Chondrocyte (in vitro differentiated cells): ENCODE measurements at places on chromosomes 11 and 22. TPM values are rescaled to one million over a fixed set of nuclear protein-coding genes. Genes with fewer than 3 reads are reported as not detected.

GLYAT gene
- not detected in 3 replicates for total RNA-seq

FADD gene
- total RNA-seq = 23.2 to 26.8 TPM (median 26.2 TPM) in 3 replicates

HOATZ gene
- not detected in 3 replicates for total RNA-seq

SAA2 gene
- total RNA-seq = not detected in 3 replicates

HMOX1 gene
- 1.9 to 9.4 TPM (median 8.8 TPM) in 3 replicates for total RNA-seq

NAALAD2 gene
- 0.23 to 1.7 TPM (median 1.1 TPM) in 3 replicates for total RNA-seq

DAGLA gene
- 2.8 to 5.5 TPM (median 4.8 TPM) in 3 replicates for total RNA-seq

FOLH1 gene
- not detected in 3 replicates for total RNA-seq

YPEL1 gene
- total RNA-seq = 2.6 to 6.0 TPM (median 5.4 TPM) in 3 replicates

NCF4 gene
- not detected in 3 replicates for total RNA-seq

AIFM3 gene
- 0.47 TPM in 1 of 3 replicates, not detected in the others for total RNA-seq

SAA4 gene
- total RNA-seq = not detected in 3 replicates

OR8D4 gene
- not detected in 3 replicates for total RNA-seq

DNA sequence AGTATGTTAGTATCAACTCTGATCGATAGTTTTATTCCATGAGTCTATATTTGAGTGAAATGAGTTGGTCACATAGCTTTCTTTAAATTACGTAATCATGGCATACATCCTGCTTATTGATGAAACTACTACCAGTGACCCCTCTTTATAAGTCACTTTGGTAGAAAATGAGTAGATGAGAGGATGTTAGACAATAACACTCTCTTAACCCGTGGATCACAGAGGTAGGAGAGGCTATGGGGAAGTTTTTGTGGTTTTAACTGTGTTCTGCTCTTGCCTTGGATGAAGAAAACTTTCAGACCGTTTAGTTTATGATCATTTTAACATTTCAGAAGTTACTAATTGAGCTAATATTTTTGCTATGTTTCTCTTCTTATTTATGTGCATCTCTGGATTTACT, 34.0 kb downstream of the TBCEL start:
- H3K27me3 ChIP-seq = no peaks in the 10 kb centered on the region
- no peak overlapping the region for H3K4me3 ChIP-seq
- peaks cover 22% of the 10 kb centered on the region for H3K36me3 ChIP-seq
- DNase-seq = no peak
- H3K4me1 ChIP-seq = no peaks in the 10 kb centered on the region

GRCh38 chr11:72123117-72123653, 10.7 kb upstream of the ANAPC15 start:
- H3K27ac ChIP-seq = no peak overlapping the region
- peaks cover 3% of the 10 kb centered on the region for H3K36me3 ChIP-seq
- no peak overlapping the region for H3K4me3 ChIP-seq

GRCh38 chr22:29877620-29878019, 5.4 kb upstream of the MTMR3 start:
- peaks cover 5% of the 10 kb centered on the region for H3K27me3 ChIP-seq
- no peaks in the 10 kb centered on the region for H3K36me3 ChIP-seq
- no peak for DNase-seq
- H3K4me1 ChIP-seq = peaks cover 7% of the 10 kb centered on the region

DNA sequence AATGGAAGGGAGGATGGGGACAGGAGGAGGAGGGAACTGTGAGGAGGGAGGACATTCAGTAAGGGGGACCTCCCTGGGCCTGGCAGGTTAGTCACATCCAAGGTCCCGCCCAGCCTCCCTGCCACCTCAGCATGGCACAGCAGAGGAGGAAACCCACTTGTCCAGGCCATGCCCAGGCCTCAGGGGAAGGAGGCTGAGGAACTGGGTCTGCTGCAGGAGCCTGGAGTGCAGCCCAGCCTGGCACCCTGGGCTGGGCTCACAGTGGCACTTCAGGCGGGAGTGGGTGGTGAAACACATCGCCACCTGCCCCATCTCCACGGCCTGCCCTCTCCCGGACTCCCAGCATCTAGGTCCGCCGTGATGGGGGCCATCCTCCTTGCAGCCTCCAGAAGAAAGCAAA, 17.2 kb upstream of the KLHL35 start:
- H3K27me3 ChIP-seq = peaks cover under 1% of the 10 kb centered on the region
- no peak overlapping the region for H3K27ac ChIP-seq

- H3K27me3 ChIP-seq = peaks cover 40% of the 10 kb centered on the region
- H3K27ac ChIP-seq = no peak overlapping the region
- no peak overlapping the region for H3K4me3 ChIP-seq
- DNase-seq = no peak
- H3K4me1 ChIP-seq = peaks cover 27% of the 10 kb centered on the region
- H3K36me3 ChIP-seq = no peaks in the 10 kb centered on the region
These were observed 36.3 kb upstream of the JAM3 start for GRCh38 chr11:134032501-134033091.

DNA sequence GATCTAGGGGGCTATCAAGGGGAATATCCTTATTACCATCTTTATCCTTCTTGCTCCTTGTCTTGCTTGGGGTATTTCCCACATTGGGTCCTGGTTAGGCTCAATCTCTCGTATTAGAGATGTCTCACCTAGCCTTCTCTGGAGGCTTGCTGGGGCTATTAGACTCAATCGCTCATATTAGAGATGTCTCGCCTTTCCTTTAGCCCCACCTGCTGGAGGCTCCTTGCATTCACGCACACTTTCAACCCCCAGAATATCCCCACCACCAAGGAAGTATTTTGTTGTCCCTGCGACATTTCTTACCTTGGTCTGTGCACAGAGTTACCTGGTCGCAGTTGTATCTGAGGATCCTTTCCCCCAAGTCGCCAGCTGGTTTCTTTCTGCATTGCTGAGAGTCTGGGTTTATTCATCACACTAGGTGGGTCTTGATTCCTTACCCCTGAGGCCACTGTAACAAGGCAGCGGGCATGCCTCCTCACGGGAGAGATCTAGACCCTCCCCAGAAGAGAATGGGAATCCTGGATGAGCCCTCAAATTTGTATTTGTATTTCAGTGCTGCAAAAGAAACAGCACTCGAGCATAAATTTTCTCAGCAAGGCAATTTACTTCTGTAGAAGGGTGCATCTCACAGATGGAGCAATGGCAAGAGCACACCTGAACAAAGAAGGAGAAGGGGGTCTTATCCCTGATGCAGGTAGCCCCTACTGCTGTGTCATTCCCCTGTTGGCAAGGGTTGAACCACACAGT, 15.9 kb upstream of the HYLS1 start:
- H3K27me3 ChIP-seq = peaks cover 13% of the 10 kb centered on the region
- no peaks in the 10 kb centered on the region for H3K36me3 ChIP-seq
- no peak overlapping the region for H3K27ac ChIP-seq
- no peak for DNase-seq
- peaks cover 5% of the 10 kb centered on the region for H3K4me1 ChIP-seq
- no peak overlapping the region for H3K4me3 ChIP-seq

DNA sequence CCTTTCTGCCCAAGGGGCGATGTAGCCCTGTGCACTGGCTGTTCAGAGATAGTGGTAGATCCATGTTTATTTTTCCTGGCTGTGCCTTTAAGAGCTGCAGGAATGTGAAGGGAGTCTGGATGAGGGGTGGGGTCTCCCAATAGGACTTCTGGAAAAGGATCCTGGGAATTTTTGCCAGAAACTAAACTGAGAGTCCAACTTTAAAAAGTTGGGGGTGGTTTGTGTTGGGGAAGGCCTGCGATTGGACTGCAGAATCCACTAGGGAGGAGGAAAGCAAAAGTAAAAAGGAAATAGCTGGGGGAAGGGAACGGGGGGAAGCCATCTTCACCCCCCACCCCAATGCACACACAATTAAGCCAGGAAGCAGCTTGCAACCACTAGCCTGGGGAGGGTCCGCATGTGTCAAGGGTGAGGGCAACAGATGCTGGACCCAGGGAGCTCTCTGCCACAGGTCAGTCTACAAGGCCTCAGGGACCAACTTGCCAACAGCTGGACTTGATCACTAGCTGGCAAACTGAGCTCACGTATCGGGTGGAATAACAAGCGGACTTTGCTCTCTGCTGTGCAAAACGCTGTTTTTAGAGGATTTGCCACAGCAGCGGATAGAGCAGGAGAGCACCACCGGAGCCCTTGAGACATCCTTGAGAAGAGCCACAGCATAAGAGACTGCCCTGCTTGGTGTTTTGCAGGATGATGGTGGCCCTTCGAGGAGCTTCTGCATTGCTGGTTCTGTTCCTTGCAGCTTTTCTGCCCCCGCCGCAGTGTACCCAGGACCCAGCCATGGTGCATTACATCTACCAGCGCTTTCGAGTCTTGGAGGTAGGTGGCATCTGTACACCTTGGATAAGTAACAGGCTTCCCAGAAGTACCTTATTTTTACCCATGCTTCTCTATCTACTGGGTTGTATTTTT, at the start of gene OLFML1:
Gene OLFML1 (plus strand): TSS at position 321 of the 912 bp plus-strand sequence. CDS start 370 bp downstream, at position 691.
- H3K4me1 ChIP-seq = peaks cover 38% of the 10 kb centered on the region
- peaks cover 3% of the 10 kb centered on the region for H3K36me3 ChIP-seq
- no peak for DNase-seq
- peak within 1 kb of the TSS; percentile 67 for H3K27ac ChIP-seq

- no peaks in the 10 kb centered on the region for H3K4me1 ChIP-seq
- H3K27me3 ChIP-seq = no peaks in the 10 kb centered on the region
- no peaks in the 10 kb centered on the region for H3K36me3 ChIP-seq
- no peak for DNase-seq
- H3K27ac ChIP-seq = no peak overlapping the region
These were observed 241.8 kb upstream of the ARHGAP42 start for GRCh38 chr11:100445231-100445735.

- peaks cover 2% of the 10 kb centered on the region for H3K36me3 ChIP-seq
- peak overlapping the region; percentile 42 for H3K27ac ChIP-seq
- H3K4me1 ChIP-seq = peaks cover 22% of the 10 kb centered on the region
- H3K27me3 ChIP-seq = peaks cover 4% of the 10 kb centered on the region
- H3K4me3 ChIP-seq = no peak overlapping the region
These were observed 41.8 kb downstream of the MAP6 start for GRCh38 chr11:75626889-75627529.

GRCh38 chr22:23837911-23838680, 710 bp downstream of the DERL3 start:
- peak overlapping the region; percentile 77 for H3K4me3 ChIP-seq
- H3K4me1 ChIP-seq = peaks cover 39% of the 10 kb centered on the region
- peak overlapping the region; percentile 83 for H3K27ac ChIP-seq
- H3K27me3 ChIP-seq = no peaks in the 10 kb centered on the region
- peak; percentile 89 for DNase-seq

GRCh38 chr11:79896258-79896657, 455.4 kb upstream of the TENM4 start:
- H3K27ac ChIP-seq = no peak overlapping the region
- no peaks in the 10 kb centered on the region for H3K4me1 ChIP-seq
- H3K4me3 ChIP-seq = no peak overlapping the region
- no peaks in the 10 kb centered on the region for H3K36me3 ChIP-seq

DNA sequence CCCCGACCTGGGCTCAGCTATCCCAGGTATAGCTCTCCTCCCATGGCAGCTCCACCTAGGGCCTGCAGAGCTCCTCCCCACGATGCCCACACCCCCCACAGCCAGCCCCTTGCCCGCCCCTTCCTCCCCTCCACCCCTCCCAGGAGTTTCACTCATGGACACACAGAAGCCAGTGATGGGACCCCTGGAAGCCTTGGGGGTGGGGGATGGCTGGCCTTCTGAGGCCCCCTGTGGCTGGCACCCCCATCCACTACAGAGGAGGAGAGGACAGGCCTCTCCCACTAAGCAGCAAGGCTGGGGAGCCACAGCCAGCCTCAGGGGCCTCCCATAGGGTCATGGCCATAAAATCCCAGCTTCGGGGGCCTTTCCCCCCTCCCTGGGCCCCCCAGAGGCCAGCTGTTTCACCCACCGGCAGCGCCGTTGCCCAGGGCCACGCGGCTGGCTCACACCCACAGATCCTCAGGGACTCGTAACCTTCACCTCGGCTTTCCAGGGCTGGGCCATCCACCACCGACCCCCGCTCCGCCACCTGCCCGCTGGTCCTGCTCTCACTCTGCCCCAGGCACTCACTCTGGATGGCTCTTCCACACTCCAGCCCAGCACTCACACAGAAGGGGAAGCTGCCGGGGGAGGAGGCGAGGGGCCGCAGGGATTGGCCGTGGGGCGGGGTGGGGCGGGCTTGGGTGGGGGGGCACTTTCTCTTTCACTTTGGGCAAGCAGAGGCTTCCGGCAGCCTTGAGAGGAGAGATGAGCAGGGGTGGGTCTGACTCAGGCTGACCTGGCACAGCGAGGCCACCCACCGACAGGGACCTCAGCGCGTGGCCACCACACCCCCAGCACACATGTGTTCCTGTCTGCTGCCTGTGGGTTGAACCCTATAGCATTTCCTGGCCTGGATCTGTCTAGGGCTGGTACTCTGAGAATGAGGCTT, 2.2 kb downstream of the SLC25A22 start:
- peak overlapping the region; percentile 84 for H3K4me3 ChIP-seq
- no peaks in the 10 kb centered on the region for H3K27me3 ChIP-seq
- H3K36me3 ChIP-seq = peaks cover 2% of the 10 kb centered on the region

GRCh38 chr11:99937330-99937729, 749.8 kb upstream of the ARHGAP42 start:
- no peaks in the 10 kb centered on the region for H3K4me1 ChIP-seq
- H3K36me3 ChIP-seq = no peaks in the 10 kb centered on the region
- H3K4me3 ChIP-seq = peak overlapping the region; percentile 23
- peaks cover 6% of the 10 kb centered on the region for H3K27me3 ChIP-seq

GRCh38 chr11:33362051-33362910, 105.1 kb downstream of the HIPK3 start:
- no peaks in the 10 kb centered on the region for H3K36me3 ChIP-seq
- no peaks in the 10 kb centered on the region for H3K27me3 ChIP-seq
- H3K4me3 ChIP-seq = no peak overlapping the region
- DNase-seq = no peak
- H3K27ac ChIP-seq = no peak overlapping the region

DNA sequence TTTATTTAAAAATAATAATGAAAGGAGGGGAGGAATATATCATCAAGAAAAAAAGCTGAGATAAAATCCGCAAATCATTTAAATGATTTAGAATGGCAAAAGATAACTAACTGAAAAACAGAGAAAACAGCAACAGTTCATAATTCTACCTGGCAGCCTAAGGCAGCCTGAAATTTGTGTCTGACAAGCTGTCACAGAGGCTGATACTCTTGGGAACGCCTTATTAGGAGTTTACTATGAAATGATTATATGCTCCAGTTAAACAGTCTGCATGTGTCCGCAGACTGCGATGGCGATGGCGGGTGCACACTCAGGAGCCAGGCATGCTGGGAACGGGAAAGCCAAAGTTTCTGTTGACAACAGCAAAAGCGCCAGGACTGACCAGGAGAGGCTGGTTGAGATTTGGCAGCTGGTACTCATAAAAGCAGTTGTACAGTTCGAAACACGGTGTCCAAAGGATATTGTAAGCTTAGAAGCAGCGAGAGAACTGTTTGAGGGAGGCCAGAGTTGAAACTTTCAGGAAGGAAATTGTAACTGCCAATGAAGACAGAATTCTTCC, 172.9 kb upstream of the MPPED2 start:
- no peak for DNase-seq
- H3K27ac ChIP-seq = no peak overlapping the region
- H3K27me3 ChIP-seq = peaks cover 3% of the 10 kb centered on the region
- no peaks in the 10 kb centered on the region for H3K4me1 ChIP-seq
- no peak overlapping the region for H3K4me3 ChIP-seq

- no peaks in the 10 kb centered on the region for H3K27me3 ChIP-seq
- DNase-seq = no peak
- H3K27ac ChIP-seq = peak overlapping the region; percentile 45
- H3K4me1 ChIP-seq = peaks cover 30% of the 10 kb centered on the region
- peaks cover 3% of the 10 kb centered on the region for H3K36me3 ChIP-seq
These were observed 172.5 kb downstream of the TBC1D22A start for GRCh38 chr22:46934746-46935491.
